ENCODE measurements at places on chromosomes 4 and X. TPM values are rescaled to one million over a fixed set of nuclear protein-coding genes. Genes with fewer than 3 reads are reported as not detected.
A peak's percentile ranks its signal among the peaks of the same experiment; 100 is the strongest.

GRCh38 chr4:102981005-102981404 lies 38.5 kb downstream of the SLC9B1 start:
- DNase-seq = no peak

DNA sequence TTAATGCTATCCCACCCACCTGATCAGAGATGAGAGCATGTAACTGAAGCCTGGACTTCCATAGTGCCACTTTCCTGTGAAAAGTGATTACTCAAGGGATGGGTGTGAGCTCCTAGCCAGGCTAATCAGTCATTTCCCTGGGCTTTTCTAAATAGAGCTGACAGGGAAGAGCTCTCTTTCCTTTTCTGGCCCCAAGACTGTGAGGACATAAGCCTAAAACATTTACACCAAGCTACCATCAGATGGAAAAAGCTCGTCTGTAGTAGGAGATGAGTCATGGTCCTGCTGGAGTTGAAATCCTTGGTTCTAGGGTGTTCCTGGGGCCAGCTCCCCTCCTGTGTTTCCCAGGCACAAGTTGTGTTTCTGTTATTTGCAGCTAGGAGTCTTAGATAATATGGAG lies 52.4 kb upstream of the NDP start:
- no peak for DNase-seq

- peak; percentile 71 for DNase-seq
Measured at GRCh38 chr4:3074846-3075651, 568 bp downstream of the HTT start.

DNA sequence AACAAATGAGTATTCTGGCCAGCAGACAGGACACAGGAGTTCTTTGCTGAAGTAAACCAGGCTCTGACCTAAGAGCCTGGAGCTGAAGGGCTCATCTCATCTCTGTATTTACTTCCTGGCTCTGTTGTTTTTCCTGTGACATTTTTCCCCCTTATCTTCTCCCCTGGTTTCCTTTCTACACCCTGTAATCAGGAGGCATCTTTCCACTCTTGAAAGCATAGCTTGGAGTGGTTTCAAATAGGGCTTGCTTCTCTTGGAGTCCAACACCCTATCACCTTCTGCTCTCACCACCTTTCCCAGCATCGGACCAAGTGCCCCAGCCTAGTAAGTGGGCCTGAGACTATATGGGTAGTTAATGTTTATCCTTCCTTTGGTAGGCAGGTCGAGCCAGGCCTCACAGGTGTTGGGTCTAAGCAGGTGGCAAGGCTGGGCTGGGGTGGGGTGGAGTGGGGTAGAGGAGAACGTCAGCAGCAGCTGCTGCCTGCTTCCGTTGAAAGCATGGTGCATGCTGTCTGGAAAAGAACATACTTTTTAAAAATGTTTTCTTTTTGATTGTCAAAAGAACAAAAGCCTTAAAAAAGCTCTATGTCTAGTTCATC lies 1.2 kb downstream of the DRP2 start:
- no peak for DNase-seq

Gene EXOSC9
- total RNA-seq = 76.8 TPM

Gene BMX
- total RNA-seq = not detected

Gene SPACA5
- total RNA-seq = not detected
